ENCODE measurements at places on chromosomes 1 and 21.

- no peak for DNase-seq
Measured at GRCh38 chr1:230501849-230502248, 75.7 kb upstream of the PGBD5 start.

DNA sequence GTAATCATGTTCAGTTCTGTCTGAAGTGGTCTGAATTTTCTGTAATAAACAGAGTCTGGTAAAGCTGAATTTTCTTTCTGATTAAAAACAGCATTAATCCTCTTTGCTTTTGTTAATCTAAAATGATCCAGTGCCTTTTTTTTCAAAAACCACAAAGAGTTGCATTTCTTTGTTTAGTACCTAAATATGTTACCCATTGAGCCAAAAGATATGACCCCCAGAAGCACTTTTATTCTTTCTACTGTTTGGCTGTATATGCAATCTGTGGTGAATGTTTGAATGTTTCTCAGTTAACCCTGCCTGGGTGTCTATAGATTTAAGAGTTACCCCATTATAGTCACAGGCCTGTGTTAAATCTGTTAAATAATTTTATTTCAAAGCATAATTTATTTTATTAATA, 394.8 kb downstream of the PTPRC start:
- DNase-seq, result no peak

GRCh38 chr1:43048601-43049011, 89.9 kb upstream of the SLC2A1 start:
- DNase-seq, result peak; percentile 54

GRCh38 chr21:33286076-33286475, 19.9 kb downstream of the IL10RB start:
- DNase-seq, result no peak

- DNase-seq, result no peak
Measured at GRCh38 chr1:76843821-76844464, 23.3 kb upstream of the ST6GALNAC5 start.

DNA sequence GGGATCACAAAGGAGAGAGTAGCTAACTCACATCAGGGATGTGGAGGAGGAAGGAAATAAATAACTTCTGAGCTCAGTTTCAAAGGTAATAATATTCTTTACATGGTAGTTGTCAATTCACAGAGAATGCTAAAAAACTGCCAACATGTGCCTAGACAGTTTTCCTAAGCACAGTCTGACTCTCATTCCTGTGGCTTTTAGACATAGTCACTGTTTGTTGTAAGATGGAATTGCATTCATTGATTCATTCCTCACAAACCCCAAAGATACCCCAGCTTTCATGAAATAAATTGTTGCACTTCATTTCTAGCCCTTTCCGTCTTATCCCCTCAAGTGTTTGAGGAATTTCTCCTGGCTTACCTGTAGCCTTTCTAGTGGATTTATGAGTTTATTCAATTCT, 263.9 kb downstream of the NTNG1 start:
- peak; percentile 79 for DNase-seq

Data from GM23248 (cell line).